ENCODE measurements at places on chromosomes 16 and 17. TPM values are rescaled to one million over a fixed set of nuclear protein-coding genes. Genes with fewer than 3 reads are reported as not detected.
A peak's percentile ranks its signal among the peaks of the same experiment; 100 is the strongest.

- no peak for DNase-seq
Measured at GRCh38 chr16:79092846-79093245, 507.7 kb downstream of the MAF start.

DNA sequence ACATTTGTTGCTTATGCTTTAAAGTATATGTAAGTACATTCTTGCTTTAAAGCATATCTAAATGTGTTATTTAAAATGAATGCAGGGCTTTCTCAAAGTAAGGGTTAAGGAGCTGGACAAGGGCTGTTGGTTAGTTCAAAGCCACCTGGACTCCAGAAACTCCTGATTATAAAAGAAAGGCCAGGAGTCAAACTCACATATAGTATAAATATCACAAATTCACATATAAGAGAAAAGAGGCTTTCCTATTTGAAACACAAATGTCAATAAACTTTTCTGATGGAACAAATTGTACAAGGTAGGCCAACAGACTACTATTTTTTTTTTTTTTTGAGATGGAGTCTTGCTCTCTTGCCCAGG, 84.5 kb upstream of the CORO6 start:
- no peak for DNase-seq

The SMTNL2 gene
- 57.5 TPM for polyA plus RNA-seq

The RND2 gene
- polyA plus RNA-seq, result 3.5 TPM

DNA sequence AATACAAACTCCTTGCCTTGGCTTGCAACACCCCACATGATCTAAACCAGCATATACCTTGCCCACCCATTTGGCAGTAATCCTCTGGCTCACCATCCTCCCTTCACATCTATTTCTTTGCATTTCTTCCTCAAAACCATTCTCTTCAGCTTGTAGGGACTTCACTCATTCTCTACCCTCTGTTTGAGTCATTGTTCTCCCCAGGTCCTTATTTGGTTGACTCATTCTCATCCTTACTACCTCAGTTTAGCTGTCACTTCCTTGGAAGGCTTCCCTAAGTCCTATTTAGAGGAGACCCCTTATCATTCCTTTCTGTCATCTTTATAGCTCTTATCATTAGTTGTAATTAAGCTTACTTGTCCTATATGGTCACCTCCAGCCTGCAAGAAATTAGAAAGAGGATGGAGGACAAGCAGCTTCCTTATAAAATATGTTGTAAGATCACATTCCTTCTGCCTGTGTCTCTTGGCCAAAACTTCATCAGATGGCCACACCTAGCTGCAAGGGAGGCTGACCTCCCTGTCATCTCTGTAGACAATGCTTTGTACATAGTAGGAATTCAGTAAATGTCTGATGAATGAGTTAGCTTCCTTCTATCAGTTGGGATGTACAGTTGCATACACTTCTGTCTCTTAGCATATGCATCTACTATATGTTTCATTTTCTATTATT, 1.7 kb downstream of the TTC19 start:
- no peak for DNase-seq

The KRTAP4-4 gene
- not detected for polyA plus RNA-seq

- no peak for DNase-seq
Measured at GRCh38 chr16:31038993-31039392, 5.6 kb downstream of the STX4 start.

The TRIM72 gene
- polyA plus RNA-seq, result 0.17 TPM

GRCh38 chr16:67884684-67885083, at the start of gene NRN1L:
Gene NRN1L (plus strand): TSS chr16:67884885. CDS start chr16:67884904, 19 bp downstream.
- DNase-seq, result peak; percentile 67
